AG09309 (cell line): ENCODE measurements at places on chromosomes 11 and 22.

- no peak for DNase-seq
Observed at GRCh38 chr11:94788396-94788795, 20.2 kb downstream of the AMOTL1 start.

DNA sequence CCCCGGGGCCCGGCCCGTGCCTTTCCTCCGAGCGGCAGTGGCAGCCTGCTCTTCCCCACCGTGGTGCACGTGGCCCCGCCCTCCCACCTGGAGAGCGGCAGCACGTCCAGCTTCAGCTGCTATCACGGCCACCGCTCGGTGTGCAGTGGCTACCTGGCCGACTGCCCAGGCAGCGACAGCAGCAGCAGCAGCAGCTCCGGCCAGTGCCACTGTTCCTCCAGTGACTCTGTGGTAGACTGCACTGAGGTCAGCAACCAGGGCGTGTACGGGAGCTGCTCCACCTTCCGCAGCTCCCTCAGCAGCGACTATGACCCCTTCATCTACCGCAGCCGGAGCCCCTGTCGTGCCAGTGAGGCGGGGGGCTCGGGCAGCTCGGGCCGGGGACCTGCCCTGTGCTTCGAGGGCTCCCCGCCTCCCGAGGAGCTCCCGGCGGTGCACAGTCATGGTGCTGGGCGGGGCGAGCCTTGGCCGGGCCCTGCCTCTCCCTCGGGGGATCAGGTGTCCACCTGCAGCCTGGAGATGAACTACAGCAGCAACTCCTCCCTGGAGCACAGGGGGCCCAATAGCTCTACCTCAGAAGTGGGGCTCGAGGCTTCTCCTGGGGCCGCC lies 11.9 kb downstream of the C22orf31 start:
- no peak for DNase-seq

DNA sequence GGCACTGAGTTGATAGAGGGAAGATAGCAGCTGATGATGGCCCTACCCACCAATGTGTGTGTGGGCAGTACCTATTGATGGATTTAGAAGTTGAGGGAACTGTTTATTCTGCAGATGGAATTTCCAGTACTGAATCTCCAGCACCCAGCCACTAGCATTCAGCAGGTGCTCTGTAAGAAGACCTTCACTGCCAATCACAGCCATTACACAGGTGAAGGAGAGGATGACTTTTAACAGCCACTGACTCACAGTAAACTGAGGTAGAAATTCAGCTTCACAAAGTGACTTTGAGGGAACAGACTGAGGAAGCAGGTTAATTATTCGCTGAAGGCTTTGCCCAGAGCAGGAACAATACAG lies 107.8 kb downstream of the GGTLC2 start:
- DNase-seq, result no peak

GRCh38 chr11:109697140-109697843 lies 275.3 kb downstream of the C11orf87 start:
- DNase-seq, result peak; percentile 29

- no peak for DNase-seq
Observed at GRCh38 chr11:78351979-78352841, 65.4 kb downstream of the GAB2 start.

GRCh38 chr22:38069372-38070249 lies 12.4 kb downstream of the PICK1 start:
- DNase-seq, result peak; percentile 89

- no peak for DNase-seq
Observed at GRCh38 chr11:2357246-2357645, 19.9 kb upstream of the CD81 start.

DNA sequence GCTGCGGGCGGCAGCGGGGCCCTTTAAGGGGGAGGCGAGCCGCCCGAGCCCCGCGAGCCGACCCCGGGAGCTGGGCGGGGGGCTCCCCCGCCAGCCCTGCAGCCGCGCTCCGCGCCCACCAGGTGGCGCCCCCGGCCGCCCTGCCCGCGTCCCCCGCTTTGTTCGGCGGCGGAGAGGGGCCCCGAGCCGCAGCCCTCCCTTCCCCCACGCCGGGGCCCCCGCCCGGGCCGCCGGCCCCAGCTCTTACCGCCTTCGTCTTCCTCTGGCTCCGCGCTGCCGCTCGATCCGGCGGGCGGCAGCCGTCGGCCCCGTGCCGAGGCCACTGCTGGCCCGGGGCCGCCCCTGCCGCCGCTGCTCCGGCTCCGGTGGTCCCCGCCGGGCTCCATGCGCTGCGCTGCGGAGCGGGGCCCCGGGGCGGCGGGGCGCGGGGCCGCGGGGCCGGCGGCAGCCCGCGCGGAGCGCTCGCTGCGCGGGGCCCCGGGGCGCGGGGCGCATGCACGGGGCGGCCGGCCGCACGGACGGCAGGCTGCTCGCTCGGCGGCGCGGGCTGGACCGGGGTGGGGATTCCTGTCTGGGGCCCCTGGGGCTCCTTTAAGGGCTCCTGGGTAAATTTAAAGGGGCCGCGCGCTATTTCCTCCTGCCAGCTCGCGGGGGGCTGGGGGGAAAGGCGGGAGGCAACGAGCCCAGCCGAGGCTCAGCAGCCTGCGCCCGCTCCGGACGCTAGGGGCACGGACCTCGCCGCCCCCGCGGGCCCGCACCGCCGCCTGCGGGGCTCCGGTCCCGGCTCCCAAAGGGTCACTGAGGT lies at the start of gene ZFTA:
TSS of gene ZFTA (minus strand) at position 539 of the 805 bp plus-strand sequence. CDS start at position 386, 153 bp downstream.
- no peak for DNase-seq

DNA sequence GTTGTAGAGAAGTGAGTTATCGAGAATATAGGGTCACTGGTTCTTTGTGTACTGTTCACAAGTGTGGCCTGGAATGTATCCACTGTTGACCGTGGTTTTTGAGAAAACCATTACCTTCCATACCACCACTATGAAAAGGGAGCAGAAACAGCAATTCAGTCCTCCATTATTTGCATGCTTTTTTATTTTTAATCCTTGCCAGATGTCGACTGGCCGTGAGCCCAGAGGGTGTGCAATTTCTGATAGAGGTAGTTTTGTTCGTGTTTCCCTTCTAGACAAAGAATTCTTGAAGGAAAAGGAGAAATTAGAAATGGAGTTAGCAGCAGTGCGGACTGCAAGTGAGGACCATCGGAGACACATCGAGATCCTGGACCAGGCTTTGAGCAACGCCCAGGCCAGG lies 81.7 kb downstream of the AMOTL1 start:
- DNase-seq, result no peak

DNA sequence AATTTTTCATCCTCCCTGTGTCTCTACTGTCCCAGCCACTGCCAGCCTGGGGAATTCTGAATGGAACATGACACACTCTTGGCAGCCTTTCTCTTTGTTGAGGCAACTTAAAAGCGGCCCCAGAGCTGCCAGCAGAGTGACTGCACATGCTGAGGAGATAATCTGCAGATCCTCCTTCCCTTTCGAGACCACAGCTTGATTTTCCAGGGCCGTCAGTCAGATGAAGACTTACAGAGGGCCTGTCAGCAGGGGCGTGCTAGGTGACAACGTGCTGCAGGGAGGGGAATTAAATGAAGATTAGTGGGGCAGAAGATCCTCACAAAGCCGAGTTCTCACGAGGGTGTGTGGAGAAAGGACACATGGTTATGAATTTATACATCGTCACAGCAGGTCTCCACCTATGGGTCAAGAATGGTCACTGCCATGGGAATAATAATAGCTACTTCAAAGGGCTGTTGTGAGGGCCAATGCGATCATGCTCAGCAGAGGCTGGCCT lies 193.5 kb upstream of the PITPNB start:
- DNase-seq, result peak; percentile 20

- no peak for DNase-seq
Observed at GRCh38 chr11:16926883-16927626, 87.2 kb downstream of the PLEKHA7 start.

DNA sequence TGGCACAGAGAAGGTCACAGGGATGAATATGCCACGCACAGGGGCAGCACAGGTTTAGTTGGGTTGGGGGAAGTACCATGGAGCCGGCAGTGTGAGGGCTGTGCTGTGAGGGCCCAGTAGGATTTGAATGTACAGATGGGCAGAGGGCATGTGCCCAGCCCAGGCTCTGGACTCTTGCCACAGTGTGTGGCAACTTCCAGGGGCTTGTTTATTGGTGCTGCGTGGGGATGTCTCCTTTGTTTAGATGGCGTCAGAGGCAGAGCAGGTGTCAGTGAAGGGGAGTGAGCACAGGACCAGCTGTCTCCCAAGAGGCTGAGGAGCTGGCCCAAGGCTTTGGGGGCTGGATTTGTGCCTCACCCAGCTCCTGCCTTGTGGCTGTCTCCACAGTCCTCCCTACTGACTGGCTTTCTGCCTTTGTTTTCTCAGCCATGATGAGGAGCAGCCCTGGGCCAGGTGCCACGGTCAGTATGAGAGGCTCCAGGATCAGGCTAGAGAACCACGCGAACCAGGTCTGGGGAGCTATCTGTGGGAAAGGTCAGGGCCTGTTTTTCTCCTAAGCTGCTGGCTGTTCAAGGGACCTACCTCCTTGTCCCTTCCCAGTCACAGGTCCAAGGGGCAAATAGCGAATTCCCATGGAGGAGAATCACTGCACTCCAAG lies 21.9 kb downstream of the SUN2 start:
- DNase-seq, result no peak

DNA sequence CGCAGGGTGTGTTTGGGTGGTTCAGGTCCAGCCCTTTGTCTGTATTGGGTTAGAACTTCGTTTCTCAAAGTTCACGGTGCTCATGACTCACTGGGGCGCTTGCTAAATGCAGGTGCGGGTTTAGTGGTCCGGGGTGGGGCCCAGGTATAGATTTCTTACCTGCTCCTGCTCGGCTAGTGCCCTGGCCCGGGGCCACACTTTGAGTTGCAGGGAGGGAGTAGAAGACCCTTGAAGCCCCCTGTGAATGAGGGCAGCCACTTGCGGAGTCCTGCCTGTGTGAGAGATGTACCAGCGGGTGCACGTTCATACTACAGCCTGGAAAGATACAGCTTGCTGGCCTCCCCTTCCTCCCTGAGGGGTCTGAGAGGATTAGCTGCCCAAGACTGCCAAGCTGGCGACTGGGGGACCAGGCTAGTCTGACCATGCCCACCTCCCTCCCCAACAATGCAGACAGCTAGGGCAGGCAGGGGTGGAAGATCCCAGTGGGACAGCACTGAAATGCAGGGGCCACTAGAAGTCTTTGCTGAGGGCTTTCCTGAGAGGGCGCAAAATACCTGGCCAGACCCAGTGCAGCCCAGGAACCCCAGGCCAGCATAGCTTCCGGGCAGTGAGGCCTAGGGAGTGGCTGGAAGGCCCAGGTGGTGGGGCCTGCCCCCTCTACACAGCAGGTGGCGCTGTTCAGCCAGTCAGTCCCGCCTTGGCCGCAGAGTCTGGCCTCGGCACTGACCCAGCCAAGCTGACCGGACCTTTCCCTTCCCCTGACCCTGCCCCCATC lies 5.1 kb upstream of the MYRF start:
- DNase-seq, result no peak

- DNase-seq, result no peak
Observed at GRCh38 chr11:27081056-27081455, 40.4 kb downstream of the BBOX1 start.

DNA sequence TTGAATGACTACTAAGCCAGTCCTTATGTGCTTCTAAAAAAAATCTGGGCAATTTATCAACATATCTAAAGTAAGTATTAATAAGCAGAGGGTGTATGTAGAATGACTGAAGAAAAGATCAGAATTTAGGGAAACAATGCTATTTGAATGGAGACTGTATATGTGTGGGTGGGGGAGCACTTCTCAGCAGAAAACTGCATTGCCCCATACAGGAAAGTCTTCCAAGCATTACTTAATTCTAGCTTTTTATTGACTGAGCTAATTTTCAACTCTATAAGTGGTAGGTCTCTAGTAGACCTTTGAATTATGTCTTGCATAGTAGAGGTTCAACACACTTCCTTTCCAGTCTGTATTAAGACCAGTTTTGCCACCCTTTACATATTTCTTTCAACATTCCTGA lies 41.7 kb downstream of the CASP12 start:
- DNase-seq, result no peak
